ENCODE measurements at places on chromosomes 13 and 19.

DNA sequence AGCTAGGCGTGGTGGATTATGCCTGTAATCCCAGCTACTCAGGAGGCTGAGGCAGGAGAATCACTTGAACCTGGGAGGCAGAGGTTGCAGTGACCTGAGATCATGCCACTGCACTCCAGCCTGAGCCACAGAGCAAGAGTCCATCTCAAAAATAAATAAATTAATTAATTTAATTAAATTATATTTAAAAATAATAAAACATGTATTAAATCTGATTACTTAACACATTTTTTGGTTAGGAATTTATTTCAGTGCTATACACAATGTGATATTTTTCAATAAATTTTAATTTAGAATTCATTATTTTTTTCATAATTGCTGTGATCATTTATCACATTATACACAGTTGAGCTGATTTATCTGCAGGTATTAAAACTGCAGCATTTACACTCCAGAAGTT lies 1101.5 kb upstream of the MIR17HG start:
- DNase-seq: no peak

DNA sequence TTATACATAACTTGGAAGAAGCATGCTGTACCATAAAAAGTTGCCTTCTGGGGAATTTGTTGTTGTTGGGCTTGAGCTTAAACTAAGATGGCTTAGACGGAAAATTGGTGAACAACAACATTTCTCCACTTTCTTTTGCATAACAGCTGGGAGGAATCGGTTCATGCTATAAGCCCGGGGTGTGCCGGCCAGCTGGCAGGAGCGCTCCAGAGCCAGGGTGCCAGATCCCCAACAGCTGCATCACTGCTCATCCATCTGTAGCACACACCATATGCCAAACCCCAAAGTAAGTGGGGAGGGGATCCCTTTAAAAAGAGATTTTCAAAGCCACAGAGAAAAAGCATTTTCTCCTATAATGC lies 419.5 kb upstream of the ARGLU1 start:
- no peak for DNase-seq

DNA sequence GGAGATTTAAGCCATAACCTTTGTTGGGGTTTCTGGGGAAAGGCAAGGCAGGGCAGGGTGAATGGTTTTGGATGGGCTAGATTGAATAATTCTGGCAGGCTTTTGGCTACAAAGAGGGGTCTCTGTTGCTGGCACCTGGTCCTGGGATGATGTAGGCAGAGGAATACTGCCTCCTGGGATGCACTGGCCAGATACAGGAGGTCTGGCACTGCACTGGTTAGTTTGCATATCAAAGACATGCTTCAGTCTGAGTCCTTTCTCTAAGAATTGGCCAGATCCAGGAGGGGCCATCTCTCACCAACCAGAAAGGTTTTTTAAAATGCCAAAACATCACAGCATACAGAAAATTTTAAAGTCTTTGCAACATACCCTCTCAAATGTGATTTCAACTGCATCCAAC lies 8.0 kb upstream of the MEDAG start:
- DNase-seq: no peak

DNA sequence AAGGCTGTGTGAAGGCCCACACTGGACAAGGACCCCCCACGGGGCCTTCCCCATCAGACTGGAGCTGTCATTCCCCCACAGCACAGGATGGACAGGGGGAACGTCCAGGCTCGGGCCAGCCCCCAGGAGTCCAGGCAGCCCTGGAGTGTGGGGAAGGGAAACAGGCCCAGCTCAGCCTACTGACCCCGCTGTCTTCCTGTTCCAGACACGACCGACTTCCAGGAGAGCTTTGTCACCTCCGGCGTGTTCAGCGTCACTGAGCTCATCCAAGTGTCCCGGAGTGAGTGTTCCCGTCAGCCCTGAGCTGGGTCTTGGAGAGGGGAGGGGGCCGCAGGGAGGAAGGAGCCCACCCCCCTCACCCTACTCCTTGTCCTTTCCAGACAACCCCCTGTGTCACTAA lies 47.0 kb downstream of the SMIM24 start:
- DNase-seq: no peak

DNA sequence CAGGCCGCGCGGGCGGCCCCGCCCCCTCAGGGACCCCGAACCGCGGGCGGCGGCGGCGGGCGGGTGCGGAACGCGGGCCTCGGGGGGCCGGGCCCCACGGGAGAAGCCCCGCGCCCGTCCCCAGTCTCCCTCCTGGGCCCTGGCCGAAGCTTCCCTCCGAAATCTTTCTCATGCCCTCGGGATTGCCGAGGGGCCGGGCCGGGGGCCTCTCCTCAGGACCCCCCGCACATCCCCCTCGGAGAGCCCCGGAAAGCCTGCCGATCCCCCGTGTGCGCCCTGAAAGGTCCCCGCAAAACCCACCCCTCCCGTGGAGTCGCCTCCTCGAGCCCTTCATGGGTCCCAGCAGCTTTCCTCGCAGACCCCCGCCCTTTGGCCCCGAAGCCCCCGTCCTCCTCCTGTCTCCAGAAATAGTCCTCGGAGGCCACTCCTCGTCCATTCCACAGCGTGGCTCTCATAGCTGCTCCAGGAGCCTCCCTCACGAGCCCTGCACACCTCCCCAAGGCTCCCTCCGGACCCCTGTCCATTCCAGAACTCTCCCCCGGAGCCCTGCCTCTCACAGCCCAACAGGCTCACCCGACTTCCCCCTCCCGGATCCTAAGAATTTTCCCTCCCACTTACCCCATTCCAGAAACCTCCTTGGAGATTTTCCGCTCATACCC lies 555 bp downstream of the SAMD4B start:
- DNase-seq: no peak

GRCh38 chr13:29021311-29021710 lies 201.2 kb downstream of the MTUS2 start:
- no peak for DNase-seq

All from tibial artery (tissue), 4 donors.